IPS DF 6.9 (cell line): ENCODE measurements at places on chromosomes 7 and 10.
A peak's percentile ranks its signal among the peaks of the same experiment; 100 is the strongest.

- no peak overlapping the region for H3K27ac ChIP-seq
- H3K36me3 ChIP-seq, result no peaks in the 10 kb centered on the region
- DNase-seq, result no peak
- H3K4me3 ChIP-seq, result no peak overlapping the region
- H3K27me3 ChIP-seq, result no peaks in the 10 kb centered on the region
These were observed 2.2 kb upstream of the KCTD7 start for GRCh38 chr7:66626331-66626934.

DNA sequence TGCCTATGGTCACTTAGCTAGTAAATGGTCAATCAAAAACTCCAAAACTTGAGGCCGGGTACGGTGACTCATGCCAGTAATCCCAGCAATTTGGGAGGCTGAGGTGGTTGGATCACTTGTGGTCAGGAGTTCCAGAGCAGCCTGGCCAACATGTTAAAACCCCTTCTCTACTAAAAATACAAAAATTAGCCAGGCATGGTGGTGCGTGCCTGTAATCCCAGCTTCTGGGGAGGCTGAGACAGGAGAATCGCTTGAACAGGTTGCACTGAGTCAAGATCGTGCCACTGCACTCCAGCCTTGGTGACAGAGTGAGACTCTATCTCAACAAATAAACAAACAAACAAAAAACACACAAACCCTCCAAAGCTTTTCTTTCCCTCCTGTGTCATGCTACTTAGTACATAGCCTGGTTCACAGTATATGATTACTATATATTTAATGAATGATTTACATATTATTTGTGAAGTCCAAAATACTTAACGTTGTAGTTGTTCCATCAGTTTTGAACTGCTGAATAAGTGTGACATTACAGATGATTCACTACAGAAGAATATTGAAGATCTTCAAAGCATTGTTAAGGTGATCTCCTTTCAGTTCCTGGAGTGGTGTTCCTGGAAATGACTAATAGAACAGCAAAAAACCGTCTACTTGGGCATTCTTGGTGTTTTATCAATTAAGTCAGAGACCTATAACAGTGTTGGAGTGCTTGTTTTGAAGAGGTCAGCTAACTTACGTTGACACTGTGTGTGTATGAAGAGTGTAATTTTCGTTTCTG, 72.9 kb downstream of the ADK start:
- no peak overlapping the region for H3K27ac ChIP-seq
- H3K27me3 ChIP-seq, result no peaks in the 10 kb centered on the region
- H3K4me1 ChIP-seq, result no peaks in the 10 kb centered on the region
- DNase-seq, result no peak
- H3K4me3 ChIP-seq, result no peak overlapping the region
- no peaks in the 10 kb centered on the region for H3K36me3 ChIP-seq

DNA sequence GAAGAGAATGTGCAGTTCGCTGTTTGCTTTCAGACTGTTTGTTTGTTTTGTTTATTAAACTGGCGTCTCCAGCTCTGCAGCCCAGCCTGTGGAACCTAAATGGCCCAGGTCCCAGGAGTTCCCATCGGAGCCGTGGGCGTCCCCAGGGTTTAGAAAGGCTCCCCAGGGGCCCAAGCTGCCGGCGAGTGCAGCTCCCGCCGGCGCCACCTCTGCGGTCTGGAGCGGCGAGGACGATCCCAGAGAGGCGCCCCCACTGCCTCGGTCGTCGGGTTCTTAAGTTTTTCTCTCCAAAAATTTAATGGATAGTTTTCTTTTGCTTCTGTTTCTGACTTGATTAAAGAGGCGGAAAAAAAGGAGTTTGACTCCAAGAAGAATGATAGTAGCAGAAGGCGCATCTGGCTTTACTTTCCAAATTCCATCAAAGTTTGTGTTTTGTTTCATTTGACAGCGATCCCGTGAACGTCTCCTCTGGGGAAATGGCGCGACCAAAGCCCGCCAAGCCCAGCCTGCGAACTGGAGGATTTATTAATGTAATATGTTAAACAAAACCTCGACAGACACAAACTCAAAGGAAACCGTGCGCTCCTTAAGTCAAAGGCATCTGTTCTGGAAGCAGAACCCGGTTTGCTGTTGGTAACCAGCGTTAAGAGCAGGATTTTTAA, 718 bp upstream of the FZD1 start:
- no peak for DNase-seq
- H3K27me3 ChIP-seq, result peaks cover 48% of the 10 kb centered on the region
- H3K27ac ChIP-seq, result no peak overlapping the region
- H3K4me1 ChIP-seq, result peaks cover 12% of the 10 kb centered on the region

GRCh38 chr7:100119970-100120732, 717 bp downstream of the CNPY4 start:
- H3K4me3 ChIP-seq, result peak overlapping the region; percentile 69; the same call in 1 of the 2 replicates

GRCh38 chr10:52172581-52172980, 141.5 kb upstream of the DKK1 start:
- no peak overlapping the region for H3K4me3 ChIP-seq
- no peaks in the 10 kb centered on the region for H3K36me3 ChIP-seq
- no peak overlapping the region for H3K27ac ChIP-seq
- no peaks in the 10 kb centered on the region for H3K27me3 ChIP-seq

GRCh38 chr7:98329100-98329790, 47.8 kb downstream of the BRI3 start:
- H3K27ac ChIP-seq, result no peak overlapping the region
- no peak for DNase-seq
- no peak overlapping the region for H3K4me3 ChIP-seq
- H3K36me3 ChIP-seq, result no peaks in the 10 kb centered on the region
- no peaks in the 10 kb centered on the region for H3K27me3 ChIP-seq

DNA sequence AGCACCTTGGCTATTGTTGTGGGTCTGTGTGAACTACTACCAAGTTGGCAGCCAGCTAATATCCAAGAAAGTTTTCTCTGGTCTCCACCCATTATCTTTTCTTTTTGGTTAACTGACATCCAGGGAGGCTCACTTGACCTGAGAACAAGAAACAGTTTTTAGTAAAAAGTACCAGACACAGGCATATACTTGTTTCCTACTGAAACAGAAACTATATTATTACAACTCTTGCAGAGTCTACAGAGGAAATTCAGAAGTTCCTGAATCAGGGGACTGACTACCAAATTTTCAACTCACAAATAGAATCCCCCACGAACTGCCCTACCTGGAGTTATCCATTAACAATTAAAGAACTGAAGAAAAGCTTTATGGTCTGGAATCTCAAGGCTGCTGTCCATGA, 168.9 kb downstream of the KCND2 start:
- no peaks in the 10 kb centered on the region for H3K4me1 ChIP-seq
- H3K27me3 ChIP-seq, result no peaks in the 10 kb centered on the region
- no peak overlapping the region for H3K4me3 ChIP-seq
- H3K36me3 ChIP-seq, result no peaks in the 10 kb centered on the region
- H3K27ac ChIP-seq, result no peak overlapping the region
